Tibial nerve (tissue), 4 donors: ENCODE measurements at places on chromosomes 2 and 18. TPM values are rescaled to one million over a fixed set of nuclear protein-coding genes. Genes with fewer than 3 reads are reported as not detected.

- no peak for DNase-seq
These were observed 103.7 kb downstream of the CTAGE1 start for GRCh38 chr18:22314001-22314400.

DNA sequence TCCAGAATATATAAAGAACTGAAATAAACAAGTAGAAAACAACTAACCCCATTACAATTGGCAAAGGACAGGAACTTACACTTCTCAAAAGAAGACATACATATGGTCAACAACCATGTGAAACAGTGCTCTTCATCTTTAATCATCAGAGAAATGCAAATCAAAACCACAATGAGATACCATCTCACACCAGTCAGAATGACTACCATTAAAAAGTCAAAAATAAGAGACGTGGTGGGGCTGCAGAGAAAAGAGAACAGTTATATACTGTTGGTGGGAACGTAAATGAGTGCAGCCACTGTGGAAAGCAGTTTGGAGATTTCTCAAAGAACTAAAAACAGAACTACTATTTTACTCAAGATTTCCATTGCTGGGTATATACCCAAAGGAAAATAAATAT is 1696.3 kb upstream of the TMEFF2 start:
- DNase-seq, result no peak

- no peak for DNase-seq
These were observed 159.2 kb upstream of the THUMPD2 start for GRCh38 chr2:39938035-39938835.

DNA sequence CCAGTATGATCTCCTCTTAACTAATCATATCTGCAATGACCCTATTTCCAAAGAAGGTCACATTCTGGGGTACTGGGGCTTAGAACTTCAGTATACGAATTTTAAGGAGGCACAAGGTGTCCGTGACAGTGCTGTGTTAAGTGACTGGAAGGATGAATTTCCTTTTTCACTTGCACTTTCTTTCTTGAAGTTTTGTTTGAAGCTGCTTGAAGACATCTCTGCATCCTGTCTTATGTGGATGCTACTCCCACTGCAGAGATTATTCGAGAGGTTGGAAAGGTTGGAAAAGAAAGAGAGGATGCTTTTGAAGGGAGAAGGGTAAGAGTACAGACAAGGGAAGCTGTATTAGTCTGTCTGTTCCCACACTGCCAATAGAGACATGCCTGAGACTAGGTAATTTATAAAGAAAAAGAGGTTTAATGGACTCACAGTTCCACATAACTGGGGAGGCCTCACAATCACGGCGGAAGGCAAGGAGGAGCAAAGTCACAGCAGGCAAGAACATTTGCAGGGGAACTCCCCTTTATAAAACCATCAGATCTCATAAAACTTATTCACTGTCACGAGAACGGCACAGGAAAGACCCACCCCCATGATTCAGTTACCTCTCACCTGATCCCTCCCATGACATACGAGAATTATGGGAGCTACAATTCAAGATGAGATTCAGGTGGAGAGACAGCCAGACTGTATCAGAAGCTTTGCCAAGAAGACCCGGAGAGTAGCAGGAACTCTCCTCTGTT is 3.6 kb upstream of the RNF144A start:
- DNase-seq, result no peak

DNA sequence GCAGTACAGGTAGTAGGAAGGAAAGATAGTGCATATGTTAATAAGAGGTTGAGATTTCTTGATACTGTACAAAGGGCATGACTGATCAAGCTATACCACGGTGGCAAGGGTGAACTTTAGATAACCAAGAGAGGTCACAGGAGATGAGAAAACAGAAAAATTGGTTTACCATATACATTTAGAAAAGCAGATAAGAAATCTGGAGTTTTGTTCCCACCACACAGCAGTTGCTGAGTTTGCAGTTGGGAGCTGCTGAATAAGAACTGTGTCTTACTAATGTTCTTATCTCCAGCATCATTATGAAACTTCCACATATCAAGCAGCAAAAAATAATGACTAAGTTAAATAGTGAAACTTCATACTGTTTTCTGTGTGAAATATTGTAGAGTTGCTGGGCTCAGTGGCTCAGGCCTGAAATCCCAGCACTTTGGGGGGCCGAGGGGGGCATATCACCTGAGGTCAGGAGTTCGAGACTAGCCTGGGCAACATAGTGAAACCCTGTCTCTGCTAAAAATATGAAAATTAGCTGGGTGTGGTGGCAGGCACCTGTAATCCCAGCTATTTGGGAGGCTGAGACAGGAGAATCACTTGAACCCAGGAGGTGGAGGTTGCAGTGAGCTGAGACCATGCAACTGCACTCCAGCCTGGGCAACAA is 12.0 kb upstream of the IMPACT start:
- DNase-seq, result no peak

CYP27A1 gene
- 69.3 TPM for total RNA-seq

BOLL gene
- not detected for total RNA-seq

GRCh38 chr18:79712206-79712857 is 32.7 kb downstream of the CTDP1 start:
- no peak for DNase-seq

GRCh38 chr2:177721818-177722567 is 329.4 kb downstream of the AGPS start:
- no peak for DNase-seq

- no peak for DNase-seq
These were observed 178.9 kb downstream of the FHOD3 start for GRCh38 chr18:36476433-36476832.

ABCA12 gene
- total RNA-seq, result not detected
